Amniotic stem cell (primary cell): ENCODE measurements at places on chromosomes 7 and 10.

- DNase-seq, result no peak
Measured at GRCh38 chr10:60654813-60655464, 123.3 kb upstream of the CDK1 start.

DNA sequence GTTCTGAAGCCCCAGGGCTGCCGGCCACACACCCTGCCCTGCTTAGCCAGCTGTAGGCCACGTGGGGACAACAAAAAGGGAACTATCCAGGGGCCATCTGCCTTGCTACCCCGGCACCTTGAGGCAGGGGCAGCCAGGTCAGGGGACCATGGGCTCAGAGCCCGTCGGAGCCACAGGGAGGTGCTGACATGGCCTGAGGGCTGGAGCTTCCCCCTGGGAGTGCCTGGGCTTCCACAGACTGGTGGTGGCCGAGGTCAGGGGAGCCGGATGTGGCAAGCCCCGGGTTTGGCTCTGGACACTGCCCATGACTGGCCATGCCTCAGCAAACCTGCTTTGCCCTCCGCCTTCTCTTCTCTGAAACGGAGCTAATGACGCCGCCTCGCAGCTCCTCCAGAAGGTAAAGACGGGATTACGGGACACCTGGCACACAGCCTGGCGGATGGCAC is 178.5 kb downstream of the EBF3 start:
- DNase-seq, result no peak

- DNase-seq, result no peak
Measured at GRCh38 chr7:103129702-103130549, 19.0 kb downstream of the NAPEPLD start.

DNA sequence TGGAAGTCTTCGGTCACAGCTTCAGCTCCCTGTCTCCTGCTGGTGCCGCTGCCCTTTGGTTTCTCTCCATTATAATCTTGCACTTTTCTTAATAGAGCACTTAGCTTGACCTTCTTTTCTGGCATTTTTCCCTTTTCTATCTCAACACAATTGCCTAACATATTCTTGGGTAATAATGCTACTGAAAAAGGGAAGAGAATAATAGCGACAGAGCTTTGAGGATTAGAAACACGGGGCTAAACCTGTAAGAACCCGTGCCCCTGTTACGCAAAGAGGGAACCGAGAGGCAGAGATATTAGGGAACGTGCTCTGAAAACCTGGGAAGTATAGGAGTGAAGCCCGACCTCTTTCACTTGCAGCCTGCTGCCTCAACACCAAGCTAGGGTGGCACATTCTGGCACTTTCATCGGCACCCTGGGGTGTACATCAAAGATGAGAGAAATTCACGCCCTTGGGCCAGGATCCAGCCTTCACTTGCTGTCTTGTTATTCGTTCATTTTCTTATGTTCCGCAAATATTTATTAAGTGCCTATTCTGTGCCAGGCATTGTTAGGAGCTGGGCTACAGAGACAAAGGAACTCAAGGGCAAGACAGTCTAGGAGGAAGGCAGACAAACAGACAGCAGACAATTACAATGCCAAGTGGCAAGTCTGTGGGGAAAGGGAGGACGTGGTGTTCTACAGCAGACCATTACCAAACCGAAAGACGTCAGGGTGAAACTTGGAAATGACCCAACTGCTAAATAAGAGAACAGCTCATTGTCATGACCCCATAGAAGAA is 33.0 kb upstream of the GALNTL5 start:
- no peak for DNase-seq

DNA sequence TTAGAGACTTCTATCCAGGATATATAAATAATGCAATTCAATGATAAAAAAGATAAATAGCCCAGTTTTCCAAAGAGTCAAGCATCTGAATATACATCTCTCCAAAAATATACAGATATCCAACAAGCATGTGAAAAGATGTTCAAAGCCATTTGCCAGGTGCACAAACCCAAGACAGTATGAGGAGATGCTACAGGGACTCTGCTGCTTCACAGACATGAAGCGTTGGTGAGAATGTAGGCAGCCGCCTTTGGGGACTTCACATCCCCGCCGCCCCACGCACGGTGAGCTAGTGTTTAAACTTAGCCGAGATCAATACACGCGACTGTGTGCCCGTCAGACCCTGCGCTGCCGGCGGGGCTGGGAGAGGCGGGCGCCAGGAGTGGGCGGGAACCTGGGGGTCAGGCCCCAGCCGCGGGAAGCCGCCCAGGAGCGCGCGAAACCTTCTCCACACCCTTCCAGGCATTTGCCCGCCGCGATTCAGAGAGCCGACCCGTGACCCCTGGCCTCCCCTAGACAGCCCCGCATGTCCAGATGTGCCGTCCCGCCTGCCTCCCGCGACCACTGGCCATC is 927 bp upstream of the ALOX5 start:
- DNase-seq, result no peak

GRCh38 chr7:4945949-4946348 is 13.0 kb downstream of the MMD2 start:
- no peak for DNase-seq

DNA sequence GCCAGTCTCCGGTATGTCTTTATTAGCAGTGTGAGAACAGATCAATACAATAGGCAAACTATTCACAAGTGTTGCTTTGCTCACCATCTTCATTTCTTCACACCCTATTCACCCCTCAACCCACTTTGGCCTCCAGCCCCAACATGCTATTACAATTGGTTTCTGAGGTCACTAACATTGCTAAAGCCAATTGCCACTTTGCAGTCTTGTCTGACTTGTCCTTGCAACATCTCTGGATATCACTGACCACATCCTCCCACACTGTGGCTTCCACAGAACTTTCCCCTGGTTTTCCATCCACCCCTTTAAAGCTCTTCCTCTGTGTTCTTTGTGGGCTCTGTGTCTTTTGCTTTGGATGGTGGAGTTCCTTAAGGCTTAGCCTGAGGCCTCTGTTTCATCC is 5.2 kb upstream of the APBB1IP start:
- no peak for DNase-seq

DNA sequence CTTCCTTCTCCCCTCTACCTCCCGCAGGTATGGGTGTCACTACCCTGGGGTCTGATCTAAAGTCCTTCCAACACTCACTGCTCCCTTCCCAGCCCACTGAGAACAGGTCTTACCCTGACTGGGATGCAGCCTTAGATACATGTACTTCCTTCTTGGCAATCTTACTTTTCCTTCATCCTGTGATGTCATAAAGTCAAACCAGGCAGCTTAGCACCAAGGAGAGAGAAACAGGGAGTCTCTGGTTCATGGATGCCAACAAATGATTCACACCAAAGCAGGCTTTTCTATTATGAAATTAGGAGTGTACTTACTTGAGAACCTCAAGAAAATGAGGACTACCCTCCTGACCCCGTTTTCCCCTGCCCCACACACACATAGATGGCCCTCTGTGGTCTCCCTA is 111.0 kb upstream of the KMT2E start:
- no peak for DNase-seq

DNA sequence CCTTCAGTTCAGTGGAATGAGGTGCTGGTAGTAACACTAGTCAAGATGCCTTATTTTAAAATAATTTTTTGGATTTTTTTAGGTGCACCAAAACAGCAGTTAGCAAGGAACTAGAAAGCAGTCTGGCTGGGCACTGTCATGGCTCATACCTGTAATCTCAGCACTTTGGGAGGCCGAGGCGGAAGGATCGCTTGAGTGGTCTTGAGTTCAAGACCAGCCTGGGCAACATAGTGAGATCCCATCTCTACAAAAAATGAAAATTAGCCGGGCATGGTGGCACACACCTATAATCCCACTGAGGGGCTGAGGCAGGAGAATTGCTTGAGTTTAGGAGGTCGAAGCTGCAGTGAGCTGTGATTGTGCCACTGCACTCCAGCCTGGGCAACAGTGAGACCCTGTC is 25.8 kb downstream of the PLA2G12B start:
- no peak for DNase-seq

- DNase-seq, result no peak
Measured at GRCh38 chr10:85060944-85061343, 732.6 kb downstream of the CCSER2 start.

DNA sequence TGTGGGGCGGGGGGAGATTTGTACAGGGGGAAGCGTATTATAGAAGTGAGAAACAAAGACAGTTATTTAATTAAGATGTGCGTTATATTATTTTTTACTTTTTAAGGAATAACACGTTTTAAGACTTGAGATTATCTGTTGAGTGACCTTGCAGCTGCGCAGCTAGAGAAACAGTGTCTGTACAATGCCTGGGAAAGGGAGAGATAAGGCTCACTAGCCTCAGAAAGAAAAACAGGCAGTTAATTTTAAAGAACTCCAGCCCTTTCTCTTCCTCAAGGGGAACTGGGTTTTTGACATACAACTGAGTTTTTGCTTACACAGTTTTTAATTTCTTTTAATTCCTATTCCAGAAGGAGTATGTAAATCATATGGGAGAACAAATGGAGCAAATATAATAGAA is 50.7 kb downstream of the LMBR1 start:
- no peak for DNase-seq

- no peak for DNase-seq
Measured at GRCh38 chr10:15113766-15114165, 16.6 kb downstream of the RPP38 start.

GRCh38 chr10:74047871-74048270 is 50.0 kb downstream of the VCL start:
- no peak for DNase-seq

- DNase-seq, result no peak
Measured at GRCh38 chr7:13024121-13024674, 336.8 kb downstream of the ARL4A start.

DNA sequence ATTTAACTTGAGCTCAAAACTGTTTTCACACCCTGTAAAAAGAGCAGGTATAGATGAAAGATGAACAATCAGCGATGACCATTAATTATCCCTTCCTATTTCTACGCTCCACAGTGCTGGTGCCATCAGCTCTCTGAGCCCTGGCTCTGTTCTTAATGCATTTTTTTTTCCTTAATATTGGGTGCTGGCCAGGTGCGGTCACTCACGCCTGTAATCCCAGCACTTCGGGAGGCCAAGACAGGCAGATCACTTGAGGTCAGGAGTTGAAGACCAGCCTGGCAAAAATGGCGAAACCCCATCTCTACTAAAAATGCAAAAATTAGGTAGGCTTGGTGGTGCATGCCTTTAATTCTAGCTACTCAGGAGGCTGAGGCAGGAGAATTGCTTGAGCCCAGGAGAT is 4.2 kb downstream of the STEAP4 start:
- no peak for DNase-seq

- DNase-seq, result no peak
Measured at GRCh38 chr7:27186668-27187474, 1.8 kb upstream of the HOXA11 start.

- no peak for DNase-seq
Measured at GRCh38 chr7:473211-473734, 46.4 kb downstream of the PDGFA start.

DNA sequence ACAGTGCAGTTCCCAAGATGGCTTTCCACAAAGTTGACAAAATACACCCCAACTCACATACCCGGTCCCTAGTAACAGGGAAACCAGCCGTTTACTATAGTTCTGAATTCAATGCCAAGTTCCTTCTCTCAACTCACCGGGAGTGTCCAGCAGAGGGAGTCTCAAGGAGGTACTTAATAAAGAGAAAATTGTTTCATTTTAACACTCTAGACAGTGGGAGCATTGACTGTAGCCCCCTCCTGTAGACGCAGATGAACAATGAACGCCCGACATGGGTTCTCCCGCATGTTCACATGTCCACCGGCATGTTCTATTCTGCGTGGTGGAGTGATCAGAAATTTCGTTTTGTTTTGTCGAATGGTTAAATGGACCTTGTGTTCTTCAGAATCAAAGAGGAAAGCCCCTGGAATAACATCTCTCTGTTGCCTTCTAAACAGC is 1.9 kb downstream of the HIPK2 start:
- peak; percentile 55 for DNase-seq

DNA sequence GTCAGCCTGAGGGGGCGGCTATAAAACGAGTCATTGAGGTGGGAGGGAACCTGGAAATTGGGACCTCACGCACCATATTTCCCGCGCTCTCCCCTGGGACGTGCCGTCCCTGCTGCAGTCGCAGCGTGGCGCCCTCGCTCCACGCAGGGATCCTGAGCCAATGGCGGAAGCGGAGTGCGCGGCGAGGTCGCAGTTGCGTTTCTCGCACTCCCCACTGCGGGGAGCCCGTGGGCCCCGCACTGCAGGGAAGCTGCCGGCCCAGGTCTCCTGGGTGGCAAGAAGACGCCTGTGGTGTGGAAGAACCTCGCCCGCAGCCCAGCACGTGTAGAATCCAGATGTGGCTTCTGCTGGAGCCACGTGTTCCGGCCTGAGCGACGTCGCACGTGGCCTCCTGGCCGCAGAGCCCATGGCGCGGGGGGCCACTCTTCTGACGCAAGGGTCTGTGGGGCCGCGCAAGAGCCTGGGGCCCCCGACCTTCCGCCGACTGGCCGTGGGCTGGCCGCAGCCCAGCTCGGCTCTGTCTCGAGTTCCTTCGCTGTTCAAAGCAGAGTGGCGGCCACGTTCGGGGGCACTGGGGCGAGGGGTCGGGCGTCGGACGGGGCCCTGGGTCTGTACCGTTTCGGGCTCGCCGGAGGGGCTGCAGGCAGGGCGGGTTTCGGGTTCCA is 26.4 kb downstream of the HIF1AN start:
- peak; percentile 9 for DNase-seq

DNA sequence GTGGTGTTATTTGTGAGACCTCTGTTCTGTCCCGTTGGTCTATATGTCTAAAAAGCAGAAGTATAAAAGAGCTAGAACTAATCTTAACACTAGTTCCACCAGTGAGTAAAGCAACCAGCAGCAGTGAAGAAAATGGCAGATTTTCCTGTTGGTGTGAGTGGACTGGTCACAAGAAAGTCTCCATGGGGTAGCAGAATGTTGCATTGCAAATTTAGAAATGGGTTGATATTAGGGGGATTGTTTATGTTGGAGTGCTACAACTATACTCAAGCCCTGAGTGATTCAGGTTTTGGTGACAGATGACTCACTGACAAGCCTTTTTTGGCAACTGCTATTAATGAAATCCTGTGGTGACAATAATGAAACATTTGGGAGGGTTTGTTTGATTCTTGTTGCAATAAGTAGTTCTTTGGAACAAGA is 5.6 kb downstream of the AVL9 start:
- no peak for DNase-seq

DNA sequence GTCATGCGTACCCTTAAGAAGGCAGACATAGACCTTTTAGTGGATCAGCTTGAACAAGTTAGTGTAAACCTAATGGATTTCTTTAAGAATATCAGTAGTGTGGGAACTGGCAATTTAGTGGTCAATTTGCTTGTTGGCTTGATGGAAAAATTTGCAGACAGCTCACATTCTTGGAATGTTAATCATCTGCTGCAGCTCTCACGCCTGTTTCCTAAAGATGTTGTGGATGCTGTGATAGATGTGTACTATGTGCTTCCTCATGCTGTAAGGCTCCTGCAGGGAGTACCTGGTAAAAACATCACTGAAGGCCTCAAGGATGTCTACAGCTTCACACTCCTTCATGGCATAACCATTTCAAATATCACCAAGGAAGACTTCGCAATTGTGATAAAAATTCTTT is 103.4 kb downstream of the ABCA13 start:
- no peak for DNase-seq

DNA sequence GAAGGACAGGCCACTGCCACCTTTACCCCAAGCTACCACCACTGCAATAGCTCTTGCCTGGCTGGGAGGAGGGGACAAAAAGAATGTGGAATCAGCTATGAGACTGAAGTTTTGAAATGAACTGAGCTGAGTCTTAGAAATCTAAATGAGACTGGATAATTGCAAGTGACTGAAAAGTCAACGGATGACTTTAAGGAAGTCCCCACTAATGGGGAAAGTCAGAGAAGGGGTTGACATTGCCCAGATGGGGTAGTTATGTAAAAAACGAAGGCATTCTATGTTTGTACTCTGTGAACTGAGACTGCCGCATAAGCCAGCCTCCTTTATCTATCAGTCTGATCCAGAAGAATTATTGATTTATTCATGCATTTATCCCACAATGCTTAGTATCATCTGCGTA is 67.2 kb downstream of the RBM20 start:
- no peak for DNase-seq

- DNase-seq, result peak; percentile 15
Measured at GRCh38 chr10:94125856-94126255, 132.1 kb downstream of the PLCE1 start.
